ENCODE measurements at places on chromosomes 1 and 21.

- DNase-seq = no peak
These were observed 29.4 kb downstream of the VPS26C start for GRCh38 chr21:37237764-37238163.

- no peak for DNase-seq
These were observed 101.2 kb downstream of the NFIA start for GRCh38 chr1:61183471-61184039.

DNA sequence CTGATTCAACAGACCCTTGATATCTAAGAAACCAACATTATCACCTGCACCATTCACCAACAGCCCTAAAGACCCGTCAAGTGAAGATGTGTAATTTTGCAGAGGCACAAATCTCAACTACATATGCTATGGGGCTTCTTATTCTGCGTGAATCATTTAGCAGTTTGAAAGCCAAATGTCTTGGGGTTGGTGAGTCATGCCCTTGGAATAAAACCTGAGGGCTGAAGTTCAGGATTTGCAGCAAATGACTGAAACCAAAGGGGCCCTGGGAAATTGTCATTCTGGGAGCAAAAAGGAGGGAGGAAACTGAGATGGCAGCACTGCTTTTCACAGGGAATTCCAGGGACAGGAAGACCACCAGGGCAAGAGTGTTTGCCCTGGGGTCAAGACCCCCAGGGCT, 79.2 kb upstream of the TNR start:
- DNase-seq = no peak

DNA sequence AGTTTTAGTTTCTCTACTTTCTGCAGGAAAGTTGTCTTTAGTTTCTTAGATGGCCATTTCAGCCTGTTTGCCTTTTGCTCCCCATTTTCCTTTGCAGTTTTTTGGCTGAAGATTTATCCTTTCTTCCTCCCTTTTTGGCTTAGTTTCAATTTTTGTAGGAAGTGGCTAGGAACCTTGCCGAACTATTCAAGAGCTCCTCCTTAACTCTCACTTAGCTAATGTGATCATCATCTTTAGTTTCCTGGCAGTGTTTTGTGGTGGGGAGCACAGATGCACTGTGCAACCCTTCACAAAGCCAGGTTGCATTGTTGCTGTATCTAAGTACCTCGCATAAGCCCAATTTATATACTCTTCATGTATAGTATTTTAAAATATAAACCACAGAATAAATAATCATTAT, 28.8 kb upstream of the CCDC181 start:
- DNase-seq = no peak

DNA sequence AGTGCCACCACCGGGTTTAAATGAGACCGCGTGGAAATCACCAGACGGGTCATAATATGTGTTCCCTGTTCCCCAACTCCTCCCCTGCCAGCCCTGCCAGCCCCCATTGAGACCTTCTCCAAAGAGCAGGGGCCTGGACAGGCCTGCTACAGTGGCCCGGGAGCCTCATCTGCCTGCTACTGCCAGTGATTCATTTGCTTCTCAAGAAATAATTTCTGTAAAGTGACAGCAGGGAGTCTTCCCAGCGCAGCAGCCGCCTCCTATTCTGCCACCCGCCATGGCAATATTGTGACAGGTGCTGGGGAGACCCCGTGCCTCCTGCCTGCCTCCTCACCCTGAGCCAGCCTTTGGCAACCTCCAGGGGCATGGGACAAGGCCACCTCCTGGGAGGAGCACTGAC, 8.9 kb downstream of the IFFO2 start:
- DNase-seq = no peak

- peak; percentile 35 for DNase-seq
These were observed at the start of gene GSTM1 for GRCh38 chr1:109687641-109688499. Gene GSTM1, plus strand, starts transcription at chr1:109687817. Its CDS starts 57 bp downstream, at chr1:109687874.

DNA sequence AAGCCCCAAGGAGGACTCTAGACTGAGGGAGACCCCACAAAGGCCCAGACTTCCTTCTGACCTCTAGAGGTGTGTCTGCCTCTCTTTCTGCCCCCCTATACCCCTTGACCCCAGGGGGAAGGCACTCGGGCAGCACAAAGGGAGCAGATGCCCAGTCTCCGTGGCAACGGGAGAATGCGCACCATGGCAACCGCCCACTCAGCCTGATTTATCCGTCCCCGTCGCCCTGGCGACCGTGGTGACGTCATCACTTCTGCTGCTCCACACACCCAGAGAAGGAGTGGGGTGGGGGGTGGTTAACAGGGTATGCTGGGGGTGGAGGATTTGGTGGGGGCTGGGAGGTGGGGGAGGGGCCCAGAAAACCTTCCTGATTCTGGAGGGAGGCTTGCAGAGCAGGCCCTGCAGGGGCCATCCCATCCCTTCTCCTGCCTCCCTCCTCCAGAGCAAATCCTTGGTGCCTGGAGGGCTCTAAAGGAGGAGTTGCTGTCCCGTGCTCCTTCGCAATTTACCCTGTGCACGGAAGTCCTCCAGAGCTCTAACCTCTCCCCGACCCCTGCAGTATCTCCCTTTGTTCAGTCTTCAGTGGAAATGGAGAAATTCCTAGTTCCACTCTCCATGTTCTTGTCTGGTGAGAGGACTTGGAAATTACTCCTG, 6.3 kb downstream of the CELF3 start:
- DNase-seq = no peak

GRCh38 chr1:118785246-118785645, 202.9 kb downstream of the TBX15 start:
- peak; percentile 14 for DNase-seq

DNA sequence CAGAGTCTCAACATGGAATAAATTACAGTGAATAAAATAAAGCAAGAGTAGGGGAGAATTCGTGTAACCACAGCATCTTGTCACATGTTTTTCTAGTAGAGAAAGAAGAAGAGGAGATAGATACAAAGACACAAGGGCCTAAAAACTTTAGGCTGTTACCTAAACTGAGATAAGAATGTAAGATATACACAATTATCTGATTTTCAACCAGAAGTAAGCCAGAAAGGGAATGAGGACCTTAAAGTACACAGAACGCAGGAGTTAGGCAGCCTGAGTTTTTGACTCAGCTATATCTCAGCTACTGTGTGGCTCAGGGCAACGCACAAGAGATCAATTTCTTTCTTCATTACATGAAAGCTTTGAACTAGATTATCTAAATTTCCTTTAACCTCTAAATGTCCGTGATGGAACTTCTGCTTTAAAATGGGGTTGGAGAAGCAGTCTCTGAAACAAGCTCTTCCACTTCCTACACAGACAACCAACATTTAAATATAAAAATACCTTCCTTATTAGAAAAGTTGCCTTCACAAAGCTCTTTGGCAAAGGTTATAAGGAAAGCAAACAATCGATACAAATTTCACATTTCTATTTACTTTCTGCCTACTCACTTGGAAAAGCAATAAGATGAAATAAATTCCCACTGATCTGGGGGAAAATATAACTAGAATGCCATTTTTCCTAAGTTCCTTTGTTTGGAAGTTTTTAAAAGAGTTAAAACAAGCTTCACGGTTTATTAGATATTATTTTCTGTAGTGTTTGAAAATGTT, 5.2 kb upstream of the RGS13 start:
- no peak for DNase-seq

GRCh38 chr1:33397125-33397506, 33.8 kb downstream of the PHC2 start:
- no peak for DNase-seq

- DNase-seq = no peak
These were observed 24.2 kb upstream of the FAM20B start for GRCh38 chr1:179001451-179001850.

GRCh38 chr1:50705041-50705440, 255.0 kb downstream of the FAF1 start:
- no peak for DNase-seq

- DNase-seq = no peak
These were observed 1.9 kb upstream of the GPR153 start for GRCh38 chr1:6262555-6263420.

DNA sequence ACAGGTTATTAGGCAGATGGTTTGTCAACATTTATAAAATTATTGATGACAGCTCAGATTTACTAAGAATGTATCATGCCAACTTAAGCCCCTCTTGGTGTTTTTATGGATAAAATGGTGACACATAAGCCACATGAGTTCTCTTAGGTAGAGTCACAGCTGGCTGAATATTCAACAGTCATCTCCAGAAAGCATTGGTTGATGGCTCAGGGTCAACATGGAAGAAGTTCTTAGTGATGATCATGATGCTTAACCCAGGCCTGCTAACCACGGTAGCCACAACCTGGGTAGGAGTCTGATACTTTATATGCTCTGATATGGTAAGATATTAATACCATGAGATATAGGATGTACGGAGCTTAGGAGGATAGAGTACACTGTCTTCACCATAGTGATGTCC, 46.4 kb upstream of the SIPA1L2 start:
- DNase-seq = no peak

DNA sequence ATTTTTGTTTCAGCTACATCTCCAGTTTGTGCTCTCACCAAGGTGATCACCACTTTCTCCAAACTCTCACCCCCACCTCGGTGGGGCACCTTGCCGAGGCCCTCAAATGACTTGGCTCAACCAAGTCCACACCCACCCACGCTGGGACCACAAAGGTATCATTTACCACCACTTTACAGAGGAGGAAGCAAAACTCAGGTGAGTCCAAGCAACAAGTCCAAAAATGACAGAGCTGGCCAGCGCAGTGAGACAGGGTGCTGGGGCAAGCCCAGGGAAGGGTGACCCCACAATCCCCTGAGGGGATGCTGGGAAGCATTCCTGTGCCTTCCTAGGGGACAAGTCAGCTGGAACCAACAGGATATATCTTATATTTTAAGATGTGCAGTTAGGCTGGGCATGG, 24.7 kb downstream of the SSBP3 start:
- DNase-seq = no peak

DNA sequence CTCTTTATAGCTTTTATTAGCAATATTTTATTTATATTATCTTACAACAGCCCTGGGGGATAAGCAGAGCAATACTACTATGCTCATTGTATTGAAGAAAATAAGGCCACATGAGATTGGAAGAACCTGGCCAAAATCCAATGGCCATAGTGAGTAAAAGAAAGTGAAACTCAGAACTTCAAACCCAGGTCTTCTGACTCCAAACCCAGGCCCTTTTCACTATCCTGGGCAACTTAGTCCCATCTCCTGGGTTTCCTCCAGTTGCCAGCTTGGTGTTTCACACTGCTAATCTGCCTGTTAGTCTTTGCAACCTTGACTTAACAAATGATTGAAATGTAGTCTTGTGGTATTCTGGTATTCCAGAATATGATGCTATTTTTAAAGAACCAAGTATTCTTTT, 22.4 kb upstream of the EXO1 start:
- DNase-seq = no peak

- DNase-seq = no peak
These were observed 10.8 kb upstream of the TTLL10 start for GRCh38 chr1:1162597-1163537.

DNA sequence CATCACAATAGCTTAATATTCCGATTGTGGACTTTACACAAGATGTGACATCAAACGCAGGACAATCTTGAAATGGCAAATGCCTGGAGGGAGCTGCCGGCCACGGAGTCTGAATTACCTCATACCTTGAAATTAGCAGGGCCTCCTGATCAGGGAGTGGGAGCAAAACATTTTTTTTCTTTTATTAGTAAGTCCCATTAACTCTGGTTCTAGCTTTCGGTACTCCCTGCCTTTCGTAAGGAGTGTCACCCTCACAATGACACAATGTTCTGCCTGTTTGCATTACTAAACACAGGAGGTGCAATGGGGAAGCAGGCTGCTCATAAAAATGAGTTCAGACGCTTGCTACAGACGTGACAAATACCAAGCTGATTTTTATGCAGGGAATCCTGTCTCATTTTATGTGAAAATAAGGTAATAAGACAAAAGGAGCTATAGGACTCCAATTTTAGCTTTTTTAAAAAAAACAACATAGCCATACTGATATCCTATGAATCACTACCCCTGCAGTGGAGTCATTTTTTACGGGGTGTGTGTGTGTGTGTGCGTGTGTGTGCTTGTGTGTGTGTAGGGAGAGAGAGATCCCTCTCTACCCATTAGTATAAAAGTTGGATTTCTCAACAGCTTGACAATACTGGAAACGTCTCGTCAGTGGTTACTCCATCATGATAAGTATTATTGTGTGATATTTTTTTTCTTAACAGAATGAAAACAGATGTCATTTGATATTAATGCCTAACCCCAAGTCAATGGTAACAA, 205.1 kb upstream of the RUNX1 start:
- no peak for DNase-seq

DNA sequence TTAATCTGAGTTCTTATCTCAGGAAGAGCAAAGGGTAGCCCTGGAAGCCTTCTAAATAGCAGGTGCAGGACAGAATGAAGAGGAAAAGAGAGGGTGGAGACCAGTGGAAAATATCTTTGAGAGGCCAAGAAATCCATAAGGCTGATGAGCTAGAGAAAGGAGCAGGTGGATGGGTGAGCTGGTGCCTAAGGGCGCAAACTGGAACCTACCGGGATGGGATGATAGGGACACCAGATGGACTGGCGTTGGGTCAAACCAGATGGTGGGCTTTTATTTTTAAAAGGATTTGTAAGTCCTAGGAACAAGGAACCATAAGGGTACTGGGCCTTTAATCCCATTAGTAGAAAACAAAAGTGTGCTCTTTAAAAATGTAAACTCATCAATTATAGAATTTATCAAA, 59.7 kb downstream of the RGL1 start:
- DNase-seq = no peak

DNA sequence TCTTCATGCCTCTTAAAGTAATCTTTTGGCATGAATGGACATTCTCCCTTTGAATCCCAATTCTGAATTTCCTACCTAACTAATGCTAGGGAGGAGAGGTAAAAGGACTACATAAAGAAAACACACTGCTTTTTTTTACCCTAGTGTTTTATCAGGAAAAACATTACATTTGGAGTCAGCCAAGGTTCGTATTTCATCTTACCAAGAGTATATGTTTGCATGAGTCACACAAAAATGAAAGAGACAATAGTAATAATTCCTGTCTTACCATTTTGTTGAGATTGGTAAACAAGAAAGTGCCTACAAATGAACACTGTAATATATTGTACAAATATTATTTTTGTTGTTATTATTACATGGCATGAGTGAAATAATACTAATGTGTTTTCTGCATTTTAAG, 112.9 kb upstream of the WARS2 start:
- no peak for DNase-seq

- DNase-seq = no peak
These were observed 645.0 kb downstream of the PTPRC start for GRCh38 chr1:199283794-199284193.

- DNase-seq = no peak
These were observed 7.5 kb downstream of the DMAP1 start for GRCh38 chr1:44220755-44221154.

DNA sequence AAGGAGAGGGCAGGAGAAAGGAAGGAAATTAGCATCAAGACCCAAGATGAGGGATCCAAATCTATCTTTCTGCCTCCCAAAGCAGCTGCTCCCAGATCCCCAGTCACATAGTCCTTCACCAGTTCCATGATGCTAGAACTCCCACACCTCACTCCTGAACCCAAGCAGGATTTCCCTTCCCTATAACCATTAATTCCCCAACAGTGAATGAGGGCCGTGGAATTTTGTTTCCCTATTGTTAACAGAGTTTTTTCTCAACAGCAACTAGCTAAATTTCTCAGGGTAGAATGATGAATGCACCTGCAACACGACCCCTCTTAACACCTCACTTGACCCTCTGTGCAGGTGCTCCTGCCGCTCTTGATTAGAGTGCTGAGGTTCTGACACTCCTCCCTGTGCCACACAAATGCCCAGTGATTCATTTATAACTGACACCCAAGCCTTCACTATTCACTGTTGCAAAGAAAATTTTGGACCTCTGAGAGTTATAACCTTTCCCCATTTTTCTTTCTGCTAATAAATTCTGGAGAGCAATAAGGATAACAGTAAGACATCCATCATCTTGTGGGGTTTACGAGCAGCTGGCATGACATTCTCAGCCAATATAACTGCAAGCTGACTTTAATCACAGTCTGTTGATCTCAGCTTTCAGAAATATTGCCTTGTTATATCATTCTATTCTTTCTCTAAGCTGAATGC, 25.4 kb upstream of the NPL start:
- no peak for DNase-seq
